ENCODE measurements at places on chromosomes 12 and 14. TPM values are rescaled to one million over a fixed set of nuclear protein-coding genes. Genes with fewer than 3 reads are reported as not detected.

SIX6 gene
- not detected for total RNA-seq

GRCh38 chr12:131390412-131391334 lies 320.2 kb upstream of the SFSWAP start:
- DNase-seq, result no peak

SMARCC2 gene
- total RNA-seq, result 10.6 TPM

- no peak for DNase-seq
Observed at GRCh38 chr12:14264316-14264715, 101.2 kb upstream of the ATF7IP start.

All from MG63 (cell line).